CD4-positive, alpha-beta T cell treated with Interferon alpha-2 for 1 hour (primary cell): ENCODE measurements at places on chromosomes 5 and 9.

DNA sequence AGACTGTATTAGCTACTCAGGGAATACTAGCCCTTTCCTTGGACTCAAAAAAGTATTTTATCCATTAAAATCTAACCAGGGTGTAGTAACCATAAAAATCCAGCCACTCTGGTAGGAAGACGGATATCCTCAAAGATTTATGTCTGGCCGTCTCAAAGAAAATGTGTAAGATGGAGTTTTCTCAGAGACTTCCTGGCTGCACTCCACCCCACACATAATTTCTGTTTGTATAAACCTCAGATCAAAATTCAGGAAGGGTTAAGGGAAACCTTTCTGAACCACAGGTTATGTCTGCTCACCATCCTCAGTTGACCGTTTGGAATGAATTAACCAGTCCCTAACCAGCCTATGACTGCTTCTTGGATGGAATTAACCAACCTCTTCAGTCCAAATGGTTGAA is 13.8 kb upstream of the SMIM23 start:
- no peak for DNase-seq

- DNase-seq, result no peak
Observed at GRCh38 chr5:10660135-10660534, 96.3 kb downstream of the ANKRD33B start.

GRCh38 chr5:119269061-119269944 is 86.5 kb upstream of the TNFAIP8 start:
- DNase-seq, result peak; percentile 62

DNA sequence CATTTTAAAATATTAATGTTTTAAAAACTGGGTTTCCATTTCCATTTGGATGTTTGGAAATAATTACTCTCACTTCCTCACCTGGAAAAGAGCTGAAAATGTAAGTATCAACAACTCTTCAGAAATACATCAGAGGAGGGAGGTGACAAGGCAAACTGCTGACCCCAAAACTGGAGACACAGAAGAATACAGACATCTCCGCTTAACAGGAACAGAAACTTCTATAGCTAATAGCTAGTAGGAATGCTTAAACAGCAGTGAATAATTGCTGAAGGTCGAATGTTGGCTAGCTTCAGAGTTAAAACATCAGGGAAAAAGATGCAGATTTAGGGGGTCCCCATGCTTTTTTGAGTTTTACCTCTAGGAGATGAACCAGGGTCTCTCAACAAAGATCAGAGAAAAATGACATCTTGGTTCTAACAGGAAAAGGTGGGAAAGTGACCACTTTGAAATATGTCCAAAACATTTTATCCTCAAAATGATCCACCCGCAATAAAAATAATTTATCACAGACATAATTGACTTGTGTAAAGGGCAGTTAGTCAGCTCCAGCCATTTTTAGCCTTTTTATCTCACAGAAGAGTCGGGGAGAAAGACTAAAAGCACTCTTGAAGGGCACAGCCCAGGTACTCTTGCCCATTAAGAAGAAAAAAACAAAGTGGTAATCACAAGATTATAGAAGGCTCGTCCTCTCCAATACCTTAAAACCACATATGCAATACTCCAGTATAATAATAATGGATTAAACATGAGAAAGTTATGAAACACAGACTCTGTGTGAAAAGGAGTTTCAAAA is 1474.9 kb downstream of the EFNA5 start:
- no peak for DNase-seq

DNA sequence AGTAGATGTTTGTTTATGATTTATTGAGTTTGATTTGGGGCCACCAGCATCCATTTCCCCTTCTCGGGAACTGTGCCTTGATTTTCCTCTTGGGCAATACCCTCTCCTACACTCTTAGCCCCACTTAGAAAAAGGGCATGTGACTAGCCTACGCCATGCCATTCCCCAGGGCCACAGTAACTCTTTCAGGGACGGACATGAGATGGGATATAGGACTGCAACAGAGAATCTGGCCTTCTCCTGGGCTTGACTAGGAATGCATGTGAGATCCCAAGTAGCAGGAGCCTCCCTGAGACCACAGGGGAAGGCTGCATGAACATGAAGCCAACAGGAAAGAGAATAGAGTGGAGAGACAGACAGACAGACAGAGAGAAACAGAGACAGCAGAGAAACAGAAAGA is 30.7 kb upstream of the SPARC start:
- no peak for DNase-seq

DNA sequence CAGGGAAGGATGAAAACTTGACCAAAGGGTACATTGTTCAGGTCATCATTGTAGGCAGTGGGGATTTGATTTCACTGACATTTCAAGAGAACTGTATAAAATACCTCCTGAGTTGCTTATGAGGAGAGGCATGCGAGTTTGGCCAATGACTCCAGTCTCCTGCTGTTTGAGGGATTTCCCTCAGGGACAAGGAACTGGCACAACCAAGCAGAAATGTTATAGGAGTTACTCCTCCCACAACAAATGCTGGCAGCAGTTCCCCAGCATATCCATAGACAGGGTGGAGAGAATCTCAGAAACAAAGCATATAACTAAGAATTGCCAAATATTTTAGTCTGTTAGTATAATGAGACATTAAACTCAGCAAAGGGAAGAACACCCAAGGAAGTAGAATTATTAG is 47.2 kb upstream of the FBXL7 start:
- no peak for DNase-seq

DNA sequence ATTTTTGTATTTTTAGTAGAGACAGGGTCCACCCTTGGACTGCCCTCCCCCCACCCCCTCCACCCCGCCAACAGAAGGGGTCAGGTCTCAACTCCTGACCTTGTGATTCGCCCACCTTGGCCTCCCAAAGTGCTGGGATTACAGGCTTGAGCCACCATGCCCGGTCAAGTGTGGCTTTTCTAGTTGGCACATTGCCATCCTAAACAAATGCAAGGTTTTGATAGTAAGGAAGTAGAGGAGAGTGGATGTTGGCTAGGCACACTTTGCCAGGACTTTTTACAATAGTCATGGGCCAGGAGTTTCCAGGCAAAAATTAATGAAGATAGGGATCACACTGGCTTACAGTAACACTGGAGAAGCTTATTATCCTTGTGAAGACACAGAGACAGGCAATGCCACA is 62.4 kb downstream of the GALNT12 start:
- DNase-seq, result no peak

- no peak for DNase-seq
Observed at GRCh38 chr9:95028853-95029219, 288.7 kb downstream of the FANCC start.

GRCh38 chr9:4987961-4988421 is 2.9 kb downstream of the JAK2 start:
- peak; percentile 76 for DNase-seq

DNA sequence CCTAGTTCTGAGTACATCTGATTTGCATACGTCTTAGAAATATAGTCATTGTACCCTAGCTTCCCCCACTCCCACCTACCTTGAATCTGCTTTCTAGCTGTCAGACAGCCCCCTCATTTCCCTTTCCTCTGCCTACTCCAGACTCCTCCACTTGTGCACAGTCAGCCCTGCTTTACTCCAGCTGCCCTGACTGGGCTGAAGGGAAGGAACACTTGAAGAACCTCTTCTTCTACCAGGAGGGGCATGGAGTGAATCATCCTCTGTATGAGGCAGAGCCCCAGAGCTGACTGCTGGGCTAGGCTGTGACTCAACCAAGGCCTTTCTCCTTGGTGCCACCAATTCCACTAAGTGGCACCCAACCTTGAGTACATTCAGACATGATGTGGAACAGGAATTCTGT is 18.1 kb upstream of the ZFR start:
- no peak for DNase-seq

- DNase-seq, result no peak
Observed at GRCh38 chr5:81140943-81141342, 92.2 kb upstream of the CKMT2 start.

- no peak for DNase-seq
Observed at GRCh38 chr9:117597977-117598376, 106.2 kb upstream of the TLR4 start.

DNA sequence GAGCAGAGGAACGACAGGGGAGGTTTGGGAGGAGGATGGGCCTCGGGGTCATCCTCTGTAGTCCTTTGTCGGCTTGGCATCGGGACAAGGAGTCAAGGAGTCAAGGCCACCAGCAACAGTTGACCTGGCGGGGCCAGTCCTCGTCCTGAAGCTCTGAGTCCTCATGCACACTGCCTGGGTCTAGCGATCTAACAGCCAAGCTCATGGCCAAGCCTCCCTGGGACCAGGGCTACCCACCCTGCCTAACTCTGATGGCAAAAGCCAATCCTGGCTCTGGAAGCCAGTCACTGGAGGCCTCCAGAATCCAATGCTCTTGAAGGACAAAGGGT is 49.8 kb downstream of the CAMK2A start:
- DNase-seq, result no peak
